ENCODE measurements at places on chromosomes 3 and 15.

DNA sequence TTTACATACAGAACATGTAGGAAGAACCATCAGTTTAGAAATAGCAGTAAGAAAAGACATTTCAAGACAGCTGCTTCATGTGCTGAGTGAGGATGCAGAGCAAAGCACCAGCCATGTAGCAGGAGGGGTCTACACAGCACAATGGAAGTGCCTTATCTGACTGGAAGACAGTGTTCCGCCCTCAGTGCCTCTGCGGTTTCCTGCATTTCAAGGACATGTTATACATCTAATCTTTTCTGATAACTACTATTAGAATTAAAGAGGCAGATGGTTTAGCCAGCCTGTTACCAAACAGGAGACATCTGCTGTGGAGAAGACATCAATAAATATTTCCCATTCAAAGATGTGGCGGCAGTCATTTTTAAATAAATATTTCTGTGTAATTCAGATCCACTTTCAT, 10.6 kb downstream of the LSG1 start:
- DNase-seq = no peak

GRCh38 chr15:61011576-61012336, 217.3 kb downstream of the RORA start:
- peak; percentile 59 for DNase-seq

DNA sequence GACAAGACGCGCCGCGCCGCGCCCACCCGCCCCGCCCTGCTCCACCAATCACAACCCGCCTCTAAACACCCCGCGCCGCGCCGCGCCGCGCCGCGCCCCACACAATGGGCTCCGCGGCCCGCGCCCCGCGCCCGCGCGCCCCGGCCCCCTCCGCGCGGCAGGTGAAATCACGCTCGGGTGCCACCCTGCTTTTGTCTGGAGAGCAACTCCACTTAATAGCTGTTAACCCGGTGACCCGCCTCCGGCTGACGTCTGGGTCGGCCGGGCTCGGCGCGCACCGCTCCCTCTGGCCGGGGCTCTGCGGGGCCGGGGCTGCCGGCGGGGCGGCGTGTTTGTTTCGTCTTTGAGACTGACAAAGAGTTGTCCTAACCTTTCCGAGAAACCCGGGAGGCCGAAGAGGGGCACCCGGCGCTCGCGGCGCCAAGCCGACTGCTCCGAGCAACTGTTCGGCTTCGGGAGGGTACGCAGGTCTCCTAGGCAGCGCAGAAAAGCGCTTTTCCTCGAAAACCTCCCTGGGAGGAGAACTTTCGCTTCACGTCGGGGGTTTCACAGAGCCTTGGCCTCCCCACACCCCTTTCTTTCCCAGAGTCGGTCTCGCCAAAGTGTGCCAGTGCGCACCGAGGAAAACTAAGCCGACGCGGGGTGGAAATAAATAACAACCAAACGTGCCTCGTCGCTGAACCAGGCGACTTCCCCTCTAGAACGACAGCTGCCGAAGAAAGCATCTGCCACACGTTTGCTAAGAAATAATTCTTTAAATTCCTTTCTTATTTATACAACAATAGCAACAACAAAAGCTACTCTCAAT, 518.4 kb downstream of the FOXP1 start:
- DNase-seq = peak; percentile 61

GRCh38 chr3:13348661-13349396, 71.3 kb downstream of the NUP210 start:
- peak; percentile 67 for DNase-seq

DNA sequence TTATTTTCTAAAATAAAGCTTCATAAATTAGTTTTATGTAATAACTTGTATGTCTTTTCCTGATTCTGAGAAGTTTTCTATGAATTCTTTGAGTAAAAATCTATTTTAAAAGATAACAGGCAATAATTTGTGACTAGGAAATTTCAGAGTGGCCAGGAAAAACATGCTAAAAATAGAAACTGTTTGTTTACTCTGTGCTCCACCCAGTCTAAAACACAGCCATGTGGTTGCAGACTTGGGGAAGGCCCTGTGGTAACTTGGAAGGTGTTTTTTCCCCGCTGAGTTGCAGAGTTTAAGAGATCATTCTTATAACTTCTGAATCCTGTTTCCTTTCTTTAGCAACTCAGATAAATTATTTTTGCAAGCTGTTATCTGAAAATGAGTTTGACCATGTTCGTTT, 21.9 kb downstream of the PLCL2 start:
- DNase-seq = no peak

DNA sequence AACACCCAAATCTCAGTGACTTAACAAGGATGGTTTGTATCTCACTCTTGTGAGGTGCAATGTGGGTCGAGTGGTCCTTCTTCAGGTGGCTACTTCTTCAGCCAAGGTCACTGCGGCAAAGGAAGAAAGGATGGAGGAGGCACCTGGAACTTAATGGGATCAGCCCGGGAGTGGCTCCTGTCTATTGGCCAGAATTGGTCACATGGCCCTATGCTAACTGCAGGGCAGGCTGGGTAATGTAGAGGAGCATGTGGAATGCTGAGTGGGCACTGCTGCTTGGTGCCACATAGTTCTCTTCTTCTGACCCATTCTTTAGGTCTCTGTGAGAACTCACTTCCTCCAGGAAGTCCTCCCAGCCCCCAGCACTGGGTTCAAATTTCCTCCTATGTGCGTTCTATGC, 20.3 kb upstream of the FAM3D start:
- DNase-seq = no peak

GRCh38 chr15:52241489-52241888, 50.3 kb upstream of the GNB5 start:
- no peak for DNase-seq

- DNase-seq = no peak
These were observed 108.3 kb downstream of the SV2B start for GRCh38 chr15:91208371-91208770.

DNA sequence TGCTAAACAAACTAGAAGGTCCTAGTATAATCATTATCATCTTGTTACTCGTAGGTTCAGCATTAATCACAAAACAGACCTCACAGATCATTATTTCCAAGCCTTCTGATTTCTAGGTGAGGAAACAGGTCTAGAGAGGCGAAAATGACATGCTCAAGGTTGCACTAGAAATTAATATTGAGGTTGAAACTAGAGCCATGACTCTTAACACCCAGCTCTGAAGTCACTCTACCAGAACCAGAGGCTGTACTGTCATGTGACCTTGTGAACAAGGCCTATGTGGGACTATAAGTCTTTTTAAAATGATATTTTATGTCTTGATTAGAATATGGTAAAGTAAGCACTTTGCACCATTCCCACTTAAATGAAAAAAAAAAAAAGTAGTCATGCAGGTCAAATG, 23.8 kb upstream of the FGF12 start:
- no peak for DNase-seq

GRCh38 chr3:71629289-71629688, 45.8 kb upstream of the FOXP1 start:
- DNase-seq = no peak

DNA sequence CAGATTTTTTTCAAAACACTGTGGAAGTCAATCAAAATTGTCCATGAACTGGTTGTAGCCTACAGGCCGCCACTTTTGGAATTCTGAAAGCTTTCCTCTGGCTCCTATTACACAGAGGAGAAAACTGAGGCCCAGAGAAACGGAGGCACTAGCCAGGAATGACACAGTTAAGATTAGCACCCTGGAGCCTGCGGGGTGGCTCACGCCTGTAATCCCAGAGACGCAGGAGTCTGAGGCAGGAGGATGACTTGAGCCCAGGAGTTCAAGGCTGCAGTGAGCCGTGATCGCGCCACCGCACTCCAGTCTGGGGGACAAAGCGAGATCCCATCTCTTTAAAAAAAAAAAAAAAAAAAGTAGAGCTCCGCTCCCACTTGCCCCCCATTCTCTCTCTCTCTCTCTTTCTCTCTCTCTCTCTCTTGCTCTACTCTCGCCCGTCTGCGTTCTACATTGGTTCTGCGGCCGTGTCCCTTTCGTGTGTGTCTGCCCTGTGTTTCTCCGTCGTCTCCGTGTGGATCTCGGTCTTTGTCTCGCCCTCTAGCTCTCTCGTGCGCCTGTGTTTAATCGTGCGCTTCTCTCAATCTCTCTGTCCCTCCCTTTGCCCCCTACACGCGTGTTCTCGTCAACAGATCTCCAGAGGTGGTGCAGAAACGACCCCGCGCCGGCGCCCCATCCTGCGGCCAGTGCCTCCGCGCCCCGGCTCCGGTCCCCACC, 512 bp upstream of the TRH start:
- no peak for DNase-seq

GRCh38 chr15:80459380-80459779, 55.2 kb downstream of the ARNT2 start:
- DNase-seq = no peak

- no peak for DNase-seq
These were observed 22.7 kb upstream of the CD96 start for GRCh38 chr3:111519178-111519855.

DNA sequence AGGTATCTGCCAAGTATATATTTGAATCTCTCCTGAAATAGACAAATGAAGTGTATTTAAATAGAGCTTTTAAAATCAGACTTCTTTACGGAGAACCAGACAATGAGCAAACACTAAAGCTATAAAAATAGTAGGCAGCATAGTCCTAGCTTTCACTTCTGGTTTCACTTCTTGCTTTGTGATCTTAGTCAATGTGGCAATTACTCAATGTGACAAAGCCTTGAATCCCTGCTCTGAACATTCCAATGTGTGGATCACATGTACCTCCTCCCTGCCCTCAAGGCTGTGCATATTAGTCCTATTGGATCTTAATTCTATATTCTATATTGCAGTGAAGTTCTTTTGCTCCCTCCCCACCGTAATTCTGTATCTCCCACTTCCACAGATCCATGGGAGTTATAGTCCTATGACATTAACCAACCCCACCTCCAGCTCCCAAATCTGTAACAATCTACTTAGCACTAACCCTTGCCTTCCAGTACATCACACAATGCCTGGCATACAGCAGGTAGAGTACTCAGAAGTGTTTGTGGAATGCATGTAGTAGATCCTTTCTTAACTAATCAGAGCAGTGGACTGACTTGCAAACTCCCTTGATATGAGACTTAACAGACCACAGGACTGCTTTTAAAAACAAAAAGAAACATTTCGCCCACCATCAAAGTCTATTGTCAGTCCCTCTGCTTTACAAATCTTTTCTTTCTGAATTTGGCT, 24.3 kb upstream of the CP start:
- DNase-seq = no peak

GRCh38 chr3:44048196-44048924, 193.3 kb upstream of the TOPAZ1 start:
- no peak for DNase-seq

GRCh38 chr3:39221141-39221530, 28.7 kb upstream of the XIRP1 start:
- no peak for DNase-seq

DNA sequence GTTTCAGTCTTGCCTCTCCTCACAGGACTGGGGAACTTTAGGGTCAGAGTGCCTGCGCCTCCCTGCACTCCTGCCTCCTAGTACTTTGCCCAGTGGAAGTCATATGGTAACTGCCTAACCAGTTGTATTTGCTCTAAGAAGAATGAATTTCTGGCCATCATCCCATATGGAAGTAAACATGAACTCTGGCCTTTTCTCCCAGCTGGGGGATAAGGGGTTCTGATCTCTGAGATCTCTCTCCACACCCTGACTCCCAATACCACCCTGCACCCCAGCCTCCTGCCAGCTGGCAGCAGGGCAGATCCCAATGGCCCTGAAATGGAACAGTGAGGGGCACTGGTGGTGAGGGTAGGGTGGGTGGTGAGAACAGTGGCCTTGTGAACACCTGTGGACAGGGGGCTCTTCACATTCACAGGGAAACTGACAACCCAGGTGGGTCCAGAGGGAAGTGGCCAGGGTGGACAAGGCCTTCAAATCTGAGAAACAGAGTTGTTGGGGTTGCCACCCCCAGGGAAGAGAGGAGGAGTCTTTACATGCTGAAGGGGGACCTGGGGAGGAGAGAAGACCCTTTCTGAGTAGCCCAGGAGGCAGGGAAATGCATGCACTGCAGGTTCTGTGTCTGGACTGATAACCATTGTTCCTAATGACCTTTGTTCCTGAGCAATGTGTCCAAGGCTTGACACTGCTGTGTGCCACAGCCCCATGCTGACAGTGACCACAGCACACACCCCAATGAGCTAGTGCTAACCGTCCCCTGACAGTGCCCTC, 36.9 kb downstream of the RHCG start:
- no peak for DNase-seq

DNA sequence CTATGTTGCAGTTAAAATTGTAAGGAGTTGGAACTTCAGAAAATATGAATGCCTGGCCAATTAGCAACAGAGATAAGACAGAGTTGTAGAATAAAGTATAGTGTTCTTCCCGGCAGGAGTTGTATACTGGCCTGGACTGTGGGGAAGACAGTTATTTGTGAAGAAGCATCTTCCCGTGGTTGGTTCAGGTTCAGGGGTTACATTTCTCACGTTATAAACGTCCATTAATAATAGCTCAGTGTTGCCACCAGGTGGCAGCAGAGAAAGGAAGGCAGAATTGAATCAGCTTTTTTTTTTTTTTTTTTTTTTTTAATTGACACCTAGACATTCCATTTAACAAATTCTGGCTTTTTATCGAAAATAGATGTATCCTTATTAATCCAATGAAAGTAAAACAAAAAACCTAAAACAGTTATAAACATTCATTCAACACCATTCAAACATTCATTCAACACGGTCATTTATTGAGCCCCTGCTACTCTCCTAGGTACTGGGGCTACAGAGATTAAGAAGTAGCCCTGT, 66.4 kb upstream of the NR2E3 start:
- DNase-seq = no peak

DNA sequence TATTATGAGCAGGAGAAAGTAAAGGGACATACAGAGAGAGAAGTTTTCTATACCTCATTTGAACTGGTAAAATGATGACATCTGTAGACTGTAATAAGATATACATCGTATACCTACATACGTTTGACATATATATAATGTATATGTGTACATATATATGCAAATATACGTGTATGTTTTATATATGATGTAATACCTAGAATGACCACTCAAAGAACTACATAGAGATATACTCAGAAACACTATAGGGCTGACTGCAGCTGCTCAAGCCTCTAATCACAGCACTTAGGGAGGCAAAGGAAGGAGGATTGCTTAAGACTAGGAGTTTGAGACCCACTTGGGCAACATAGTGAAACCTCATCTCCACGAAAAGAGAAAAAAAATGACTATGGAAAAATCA, 48.5 kb upstream of the MCTP2 start:
- DNase-seq = no peak

DNA sequence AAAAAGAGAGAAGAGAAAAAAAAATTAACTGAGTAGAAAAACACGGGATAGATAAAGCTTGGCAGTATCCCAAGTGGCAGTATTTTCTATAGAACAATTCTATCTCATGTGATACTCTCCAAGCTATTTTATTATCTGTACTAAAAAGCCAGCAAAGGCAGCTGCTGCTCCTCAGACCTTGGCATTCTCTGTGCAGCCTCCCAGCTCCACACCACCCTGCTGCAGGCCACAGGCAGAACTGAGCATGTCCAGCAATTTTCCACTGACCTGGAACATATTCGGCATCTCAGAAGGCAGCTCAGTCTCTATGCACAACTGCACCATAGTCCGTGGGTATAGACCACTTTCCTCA, 1161.4 kb downstream of the IGSF11 start:
- DNase-seq = no peak

Data from H9 (cell line).